LHCN-M2 (cell line): ENCODE measurements at places on chromosomes 2 and 18. TPM values are rescaled to one million over a fixed set of nuclear protein-coding genes. Genes with fewer than 3 reads are reported as not detected.
A peak's percentile ranks its signal among the peaks of the same experiment; 100 is the strongest.

ZNF521 gene
- total RNA-seq, result 10.6 and 19.7 TPM in 2 replicates

DNA sequence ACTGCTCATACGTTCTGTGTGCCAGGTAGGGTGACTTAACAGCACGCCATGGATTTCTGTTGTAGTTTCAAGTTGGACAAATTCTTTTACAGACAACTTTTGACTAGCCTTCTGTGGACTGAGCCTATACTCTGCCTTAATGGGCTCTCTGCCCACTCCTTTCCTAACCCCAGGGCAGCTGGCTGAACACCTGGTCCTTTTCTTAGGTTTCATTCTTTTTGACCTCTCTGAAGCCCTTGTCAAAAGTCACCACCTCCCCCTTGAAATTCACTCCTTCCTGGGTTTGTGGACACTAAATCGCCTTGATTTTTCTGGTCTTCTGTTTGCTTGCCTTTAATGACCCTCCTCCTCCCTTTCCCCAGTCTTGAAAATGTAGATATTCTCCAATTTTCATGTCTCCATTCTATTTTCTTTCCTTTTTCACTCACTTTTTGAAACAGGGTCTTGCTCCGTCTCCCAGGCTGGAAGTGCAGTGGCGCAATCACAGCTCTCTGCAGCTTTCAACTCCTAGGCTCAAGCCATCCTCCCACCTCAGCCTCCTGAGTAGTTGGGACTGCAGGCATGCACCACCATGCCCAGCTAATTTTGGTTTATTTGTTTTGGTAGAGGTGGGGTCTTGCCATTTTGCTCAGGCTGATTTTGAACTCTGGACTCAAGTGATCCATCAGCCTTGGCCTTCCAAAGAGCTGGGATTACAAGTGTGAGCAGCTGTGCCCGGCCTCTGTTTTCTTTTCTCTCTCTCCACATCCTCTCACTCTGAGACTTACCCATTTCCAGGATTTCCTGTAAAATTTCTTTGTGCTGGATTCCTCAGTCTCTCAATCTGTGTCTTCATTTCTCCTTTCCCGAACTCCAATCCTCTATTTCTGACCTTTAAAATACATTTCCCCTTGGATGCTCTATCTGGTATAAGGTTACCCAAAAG is 112.9 kb downstream of the PLB1 start:
- DNase-seq, result no peak

DNA sequence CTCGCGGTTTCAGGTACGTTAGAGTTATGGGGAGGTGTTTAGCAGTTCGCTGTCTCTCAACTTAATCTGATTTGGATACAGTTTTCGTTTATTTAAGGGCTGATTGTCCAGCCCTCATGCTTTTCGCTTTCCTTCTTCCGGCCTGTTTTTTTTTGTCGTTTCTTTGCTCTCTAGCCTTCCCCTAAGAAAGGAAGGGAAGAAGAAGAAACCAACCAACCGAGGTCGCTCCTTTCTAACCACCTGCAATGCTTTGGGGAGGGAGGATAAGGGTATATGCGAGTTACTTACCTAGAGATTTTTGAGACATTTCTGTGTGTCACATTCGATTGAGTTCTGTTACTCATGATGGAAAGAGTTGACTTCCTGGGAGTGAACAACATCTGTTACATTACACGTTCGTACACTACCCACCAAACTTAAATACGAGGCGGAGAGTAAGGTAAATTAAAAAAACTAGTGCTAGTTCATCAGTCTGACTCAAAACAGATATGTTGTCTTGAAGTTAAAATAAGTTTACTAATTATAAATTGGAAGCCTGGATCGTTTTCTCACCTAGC is 918 bp downstream of the EIF5B start:
- no peak for DNase-seq

- DNase-seq, result no peak
Measured at GRCh38 chr2:231527955-231528635, 2.1 kb downstream of the NMUR1 start.

GRCh38 chr18:39494211-39494896 is 1928.8 kb upstream of the CELF4 start:
- peak; percentile 9 for DNase-seq
